SW480 (cell line): ENCODE measurements at places on chromosomes 5 and 9.

GRCh38 chr5:1255081-1255561, 29.9 kb downstream of the SLC6A18 start:
- no peak for DNase-seq

DNA sequence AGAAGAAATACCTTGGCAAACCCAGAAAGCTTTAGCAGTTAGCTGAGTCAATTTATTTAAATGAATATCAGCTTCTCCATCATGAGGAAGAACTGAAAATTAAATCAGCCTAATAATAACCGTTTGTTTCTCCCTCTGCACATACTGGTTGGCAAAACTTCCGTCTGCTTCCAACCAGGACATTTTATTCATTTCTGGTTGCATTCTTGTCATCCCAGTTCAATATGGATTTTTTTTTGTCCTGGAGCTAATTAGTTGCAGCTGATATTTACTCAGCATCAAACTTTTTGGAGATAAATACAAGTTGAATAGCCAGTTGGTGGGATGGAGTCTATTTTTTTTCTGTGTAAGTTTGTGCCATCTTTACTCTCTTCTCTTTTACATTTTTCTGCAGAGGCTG, 126.5 kb upstream of the GDNF start:
- no peak for DNase-seq

DNA sequence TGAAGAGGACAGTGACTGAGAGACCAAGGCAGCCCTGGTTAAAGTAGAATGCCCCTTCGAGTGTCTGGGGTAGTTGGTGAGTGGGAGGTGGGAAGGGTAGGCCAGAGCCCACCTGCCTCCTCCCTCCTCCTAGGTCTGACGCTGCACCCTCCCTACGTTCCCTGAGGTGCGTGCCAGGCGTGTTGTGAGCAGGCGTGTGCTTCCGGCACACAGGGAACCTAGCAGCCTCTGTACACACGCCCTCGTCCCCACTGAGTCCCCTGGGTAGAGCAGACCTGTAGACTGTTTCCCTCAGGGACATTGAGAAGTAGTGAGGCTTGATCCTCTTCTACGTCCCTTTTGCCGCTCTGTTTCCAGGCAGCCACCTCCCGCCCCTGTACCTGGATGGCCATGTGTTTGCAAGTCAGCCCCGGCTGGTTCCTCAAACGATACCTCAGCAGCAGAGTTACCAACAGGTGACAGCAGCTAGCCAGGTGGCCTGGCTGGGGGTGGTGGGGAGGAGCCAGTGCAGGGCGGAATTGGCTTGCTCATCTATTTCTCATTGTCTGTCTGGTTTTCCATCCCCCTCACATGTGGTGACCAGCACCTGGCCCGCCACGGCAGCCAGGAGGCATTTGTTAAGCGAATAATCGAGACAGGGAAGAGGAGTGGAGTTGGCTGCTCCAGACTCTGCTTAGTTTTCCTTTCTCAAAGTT, 16.8 kb upstream of the POMT1 start:
- no peak for DNase-seq

GRCh38 chr9:133421615-133422542, at the start of gene ADAMTS13:
ADAMTS13 (plus strand) TSS chr9:133422367; CDS start chr9:133422444, 77 bp downstream.
- peak; percentile 36 for DNase-seq

GRCh38 chr5:40869384-40869783, 28.2 kb downstream of the CARD6 start:
- no peak for DNase-seq

GRCh38 chr9:123165813-123166212, 102.6 kb downstream of the STRBP start:
- no peak for DNase-seq

- DNase-seq, result peak; percentile 50
Measured at GRCh38 chr5:153476767-153477166, 13.7 kb upstream of the GRIA1 start.

GRCh38 chr9:92635760-92636159, 34.2 kb downstream of the IPPK start:
- DNase-seq, result no peak

DNA sequence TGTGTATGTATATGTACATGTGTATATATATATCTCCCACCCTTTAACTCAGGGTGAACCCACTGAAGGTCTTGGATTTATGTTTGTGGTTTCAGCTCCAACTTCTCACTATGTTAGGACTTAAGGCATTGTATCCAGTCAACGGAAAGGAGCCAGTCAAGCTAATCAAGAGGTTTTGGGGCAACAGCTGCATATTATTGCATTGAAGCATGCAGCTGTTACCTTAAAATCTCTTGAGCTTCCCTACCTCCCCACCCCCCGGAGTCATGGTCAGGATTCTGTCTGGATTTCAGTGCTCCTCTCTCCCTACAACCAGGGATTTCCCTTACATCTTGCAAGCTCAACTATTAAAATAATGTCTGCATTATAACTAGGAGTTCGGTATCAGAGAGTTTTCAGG, 399.5 kb downstream of the SPOCK1 start:
- no peak for DNase-seq

- no peak for DNase-seq
Measured at GRCh38 chr9:110476251-110476650, 103.3 kb downstream of the SVEP1 start.

GRCh38 chr9:82810915-82811314, 252.0 kb downstream of the RASEF start:
- DNase-seq, result peak; percentile 69

GRCh38 chr5:145859453-145859852, 13.4 kb downstream of the GRXCR2 start:
- DNase-seq, result no peak

- no peak for DNase-seq
Measured at GRCh38 chr5:180333661-180334060, 19.5 kb downstream of the GFPT2 start.

- no peak for DNase-seq
Measured at GRCh38 chr9:128706671-128707381, 4.5 kb downstream of the PKN3 start.

DNA sequence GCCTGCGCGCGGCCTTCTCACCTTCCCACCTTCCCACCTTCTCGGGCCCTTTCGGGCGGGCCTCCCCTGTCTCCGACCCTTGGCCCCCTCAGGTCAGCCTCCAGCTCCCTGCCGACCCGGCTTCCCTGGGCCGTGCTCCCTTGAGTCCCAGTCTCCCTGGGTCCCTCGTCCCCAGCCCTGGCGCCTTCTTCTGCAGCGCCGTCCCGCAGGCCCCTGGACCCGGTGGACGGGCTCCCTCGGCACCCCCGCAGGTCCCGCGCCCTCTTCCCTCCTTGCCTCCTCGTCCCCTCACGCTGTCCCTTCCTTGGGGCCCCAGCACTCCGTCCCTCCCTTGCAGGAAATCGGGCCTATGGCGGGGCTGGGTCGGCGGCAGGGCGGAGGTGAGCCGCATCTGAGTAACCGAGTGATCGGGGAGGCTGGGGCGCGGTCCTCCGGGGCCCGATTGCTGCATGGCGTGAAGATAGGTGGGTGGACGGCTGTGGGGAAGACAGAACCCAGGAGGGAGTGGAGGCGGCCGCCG, 7.6 kb downstream of the ARPC5L start:
- no peak for DNase-seq

DNA sequence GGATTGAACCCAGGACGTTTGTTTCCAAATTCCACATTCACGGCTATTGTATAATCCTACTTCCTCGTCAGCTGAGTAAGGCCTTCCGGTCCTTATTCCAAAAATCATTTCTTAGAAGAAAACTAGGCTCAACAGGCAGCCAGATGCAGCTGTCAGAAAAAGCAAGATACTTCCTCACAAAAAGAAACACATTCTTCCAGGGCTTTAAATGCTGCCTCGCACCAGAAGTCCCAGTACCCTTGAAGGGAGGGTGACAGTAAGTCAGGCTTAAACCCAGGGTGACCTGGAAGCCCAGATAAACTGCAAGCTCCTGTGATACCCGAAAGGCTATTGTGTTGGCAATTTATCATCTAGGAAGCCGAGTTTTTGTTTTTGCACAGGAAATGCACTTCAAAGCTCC, 414.0 kb downstream of the NFIB start:
- DNase-seq, result no peak

DNA sequence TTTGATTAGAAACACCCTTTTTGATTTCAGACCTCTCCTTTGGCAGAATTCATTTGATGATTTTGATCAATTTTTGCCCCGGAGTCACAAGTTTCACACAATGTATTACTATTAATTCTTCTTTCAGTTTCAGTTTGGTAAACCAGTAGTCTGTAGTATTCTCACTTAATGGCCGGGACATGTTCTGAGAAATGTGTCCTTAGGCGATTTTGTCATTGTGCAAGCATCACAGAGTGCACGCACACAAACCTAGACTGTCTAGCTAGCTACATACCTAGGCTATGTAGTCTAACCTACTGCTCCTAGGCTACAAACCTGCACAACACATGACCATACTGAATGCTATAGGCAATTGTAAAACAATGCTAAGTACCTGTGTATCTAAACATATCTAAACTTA, 662.5 kb downstream of the IRX1 start:
- DNase-seq, result no peak

DNA sequence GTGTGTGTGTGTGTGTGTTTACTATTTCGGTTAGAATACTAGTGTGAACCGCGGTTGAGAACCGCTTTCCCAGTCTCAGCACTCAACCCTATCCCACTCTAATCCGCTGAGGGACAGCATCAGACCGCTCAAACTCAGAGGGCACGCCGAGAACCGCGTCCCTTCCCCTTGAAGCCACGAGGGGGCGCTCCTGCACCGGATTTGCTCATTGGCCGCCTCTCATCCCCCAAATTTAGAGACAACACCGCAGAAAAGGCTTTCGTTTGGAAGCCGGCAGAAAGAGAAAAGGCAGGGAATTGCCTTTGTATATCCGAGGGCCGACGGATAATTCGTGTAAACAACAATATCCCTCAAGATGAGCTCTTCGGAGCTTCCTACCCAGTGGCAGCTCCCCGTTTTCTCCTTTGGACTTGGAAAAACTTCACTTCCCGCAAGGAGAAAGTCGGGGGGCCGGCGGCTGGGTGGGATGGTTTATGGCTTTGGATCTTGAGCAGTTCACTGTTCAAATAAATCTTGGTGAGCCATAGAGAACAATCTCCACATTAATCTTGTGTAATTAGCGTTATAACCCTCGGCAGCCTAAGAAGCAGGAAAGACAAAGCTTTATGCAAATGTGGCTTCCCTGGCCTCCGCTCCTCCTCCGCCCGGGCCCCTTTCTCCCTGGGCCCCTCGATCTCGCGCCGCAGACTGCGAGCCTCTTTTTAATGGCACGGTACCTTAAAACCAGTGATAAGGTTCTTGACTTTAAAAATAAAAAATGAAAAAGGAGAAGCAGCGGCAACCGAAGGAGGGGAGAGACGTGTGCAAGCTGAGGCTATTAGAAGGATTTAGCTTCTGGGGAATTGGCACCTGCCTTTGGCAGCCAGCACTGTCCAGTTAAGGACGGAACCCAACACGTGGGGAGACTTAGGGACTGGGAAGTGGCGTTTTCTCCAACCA, 296.8 kb downstream of the PARP8 start:
- DNase-seq, result peak; percentile 58

GRCh38 chr5:174354571-174354970, 309.1 kb downstream of the NSG2 start:
- no peak for DNase-seq

DNA sequence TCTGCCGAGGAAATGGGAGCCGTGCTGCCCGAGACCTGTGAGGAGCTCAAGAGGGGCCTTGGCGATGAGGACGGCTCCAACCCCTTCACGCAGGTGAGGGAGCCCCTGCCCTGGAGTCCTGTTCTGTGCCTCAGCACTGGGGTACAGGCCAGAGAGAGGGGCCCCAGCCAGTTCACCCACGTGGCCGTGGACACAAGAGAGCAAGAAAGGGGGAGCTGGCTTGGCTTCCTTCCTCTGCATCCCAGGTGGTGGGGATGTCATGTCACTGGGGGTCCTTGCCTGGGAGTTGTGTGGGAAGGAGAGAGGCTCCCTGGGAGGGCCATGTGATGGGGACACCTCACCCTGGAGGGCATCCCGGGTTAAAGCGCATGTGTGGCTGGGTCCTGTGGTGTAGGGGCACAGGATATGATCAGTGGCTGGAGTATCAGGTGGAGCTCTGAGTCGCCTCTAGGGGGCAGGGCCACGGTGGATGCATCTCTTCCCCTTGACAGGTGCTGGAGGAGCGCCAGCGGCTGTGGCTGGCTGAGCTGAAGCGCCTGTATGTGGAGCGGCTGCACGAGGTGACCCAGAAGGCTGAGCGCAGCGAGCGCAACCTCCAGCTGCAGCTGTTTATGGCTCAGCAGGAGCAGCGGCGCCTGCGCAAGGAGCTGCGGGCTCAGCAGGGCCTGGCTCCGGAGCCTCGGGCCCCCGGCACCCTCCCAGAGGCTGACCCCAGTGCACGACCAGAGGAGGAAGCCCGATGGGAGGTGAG, 7.5 kb downstream of the N4BP3 start:
- peak; percentile 77 for DNase-seq

DNA sequence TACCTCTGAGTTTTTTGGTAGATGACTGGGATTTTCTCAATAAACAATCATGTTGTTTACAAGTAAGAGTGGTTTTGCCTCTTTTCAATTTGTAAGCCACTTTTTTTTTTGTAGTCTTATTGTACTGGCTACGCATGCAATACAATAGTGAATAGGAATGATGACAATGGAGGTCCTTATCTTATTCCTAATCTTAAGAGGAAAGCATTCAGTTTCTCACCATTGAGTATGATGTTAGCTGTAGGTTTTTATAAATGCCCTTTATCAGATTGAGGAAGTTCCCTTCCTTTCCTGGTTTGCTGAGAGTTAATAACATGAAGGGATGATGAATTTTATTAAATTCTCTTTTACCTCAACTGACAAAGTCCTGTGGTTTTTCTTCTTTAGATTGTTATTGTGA, 155.2 kb downstream of the ADAMTSL1 start:
- no peak for DNase-seq

DNA sequence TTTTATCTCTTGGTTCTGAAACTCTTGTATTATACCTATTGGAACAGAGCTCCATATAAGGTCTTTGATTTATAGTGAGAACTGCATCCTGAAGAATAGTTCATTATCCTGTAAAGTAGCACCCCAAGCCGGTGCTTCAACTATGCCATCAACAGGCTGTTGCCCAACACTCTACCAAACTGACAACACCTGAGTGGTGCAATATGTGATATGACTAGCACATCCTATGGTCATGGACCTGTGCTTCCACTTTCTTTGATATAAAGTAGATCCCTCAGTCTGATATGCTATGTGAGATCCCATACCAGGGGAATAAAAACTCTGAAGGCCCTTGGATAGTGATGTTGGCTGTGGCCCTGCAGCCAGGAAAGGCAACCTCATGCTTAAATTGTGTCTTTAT, 15.8 kb downstream of the CSF2 start:
- no peak for DNase-seq

DNA sequence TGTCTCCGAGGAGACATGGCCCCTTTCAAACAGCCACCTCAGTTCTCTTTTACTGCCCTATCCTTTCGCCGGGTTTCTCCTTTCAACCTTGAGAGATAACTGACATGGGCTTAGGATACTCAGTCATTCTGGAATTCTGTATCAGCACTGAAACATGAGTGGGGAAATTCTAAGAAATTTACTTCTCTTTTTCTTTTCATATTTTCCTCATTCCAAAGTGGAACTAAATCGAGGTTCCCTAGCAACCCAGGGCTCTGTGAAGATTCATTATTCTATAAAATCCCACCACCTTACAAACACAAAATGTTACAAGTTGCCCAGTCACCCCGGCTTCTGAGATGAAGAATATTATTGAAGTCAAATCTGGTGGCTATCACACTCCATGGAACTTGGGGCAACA, 319.2 kb downstream of the ENC1 start:
- no peak for DNase-seq

- no peak for DNase-seq
Measured at GRCh38 chr5:61809651-61810050, 477.6 kb downstream of the ZSWIM6 start.

- no peak for DNase-seq
Measured at GRCh38 chr9:109449036-109449798, 48.9 kb downstream of the PTPN3 start.

GRCh38 chr9:124254261-124254682, 3.5 kb upstream of the NEK6 start:
- DNase-seq, result no peak
